Stimulated activated CD4-positive, alpha-beta T cell treated with anti-CD3 and anti-CD28 coated beads, Interleukin-12 subunit alpha, Interleukin-12 subunit beta, amount 100 ng/mL, for 24 hours (primary cell): ENCODE measurements at places on chromosomes 12 and 14.

DNA sequence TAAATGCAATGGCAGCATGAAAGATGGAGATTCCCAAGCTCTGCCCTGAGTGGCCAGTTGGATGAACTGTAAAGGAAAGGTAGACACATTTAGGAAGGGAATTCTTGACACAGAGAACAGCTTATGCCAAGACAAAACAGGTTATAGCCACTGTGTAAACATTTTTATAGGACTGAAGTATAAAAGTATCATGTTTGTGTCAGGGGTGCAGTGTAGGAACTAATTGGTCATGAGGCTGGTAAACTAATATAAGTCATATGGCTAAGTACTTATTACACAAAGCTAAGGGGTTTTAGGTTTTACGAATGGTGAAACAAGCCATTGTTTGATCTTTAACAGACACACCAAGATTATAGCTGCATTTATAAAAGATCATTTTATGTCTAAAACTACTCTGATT lies 207.7 kb upstream of the SLC16A7 start:
- no peak for DNase-seq

DNA sequence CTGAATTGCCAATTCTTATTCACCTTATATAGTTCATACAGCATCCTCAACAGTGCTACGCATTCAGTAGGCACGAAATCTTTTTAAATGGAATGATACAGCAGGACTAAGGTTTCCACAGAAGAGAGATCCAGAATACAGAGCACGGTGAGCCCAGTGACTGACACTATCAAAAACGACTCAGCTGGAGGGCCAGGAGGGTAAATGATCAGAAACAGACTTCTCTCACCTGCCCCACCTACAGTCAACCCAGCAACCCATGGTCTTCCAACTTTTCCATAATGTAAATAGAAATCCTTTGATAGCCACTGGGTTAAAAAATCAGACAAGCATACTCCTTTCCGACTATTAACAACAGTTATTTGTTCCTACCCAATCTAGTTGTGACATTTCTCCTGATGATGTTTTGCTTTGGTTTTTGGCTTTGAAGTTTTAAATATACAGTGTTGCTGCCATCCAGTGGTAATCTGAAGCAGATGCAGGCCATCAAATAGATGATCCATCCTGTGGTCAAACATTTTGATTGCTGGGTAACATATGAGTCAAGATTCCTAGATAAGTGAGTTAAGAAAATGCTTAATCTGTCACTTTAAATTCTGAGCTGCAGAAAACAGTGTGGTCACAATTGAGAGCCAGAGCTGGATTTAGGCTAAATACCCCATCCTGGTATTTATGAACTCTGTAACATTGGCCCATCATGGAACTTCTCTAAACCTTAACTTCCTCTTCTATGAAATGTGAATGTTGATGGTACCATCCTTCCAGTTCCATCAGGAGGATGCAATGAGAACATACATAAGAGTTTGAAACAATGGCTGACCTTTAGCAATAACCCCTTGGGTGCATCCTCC lies 42.0 kb downstream of the GPHB5 start:
- DNase-seq = no peak

DNA sequence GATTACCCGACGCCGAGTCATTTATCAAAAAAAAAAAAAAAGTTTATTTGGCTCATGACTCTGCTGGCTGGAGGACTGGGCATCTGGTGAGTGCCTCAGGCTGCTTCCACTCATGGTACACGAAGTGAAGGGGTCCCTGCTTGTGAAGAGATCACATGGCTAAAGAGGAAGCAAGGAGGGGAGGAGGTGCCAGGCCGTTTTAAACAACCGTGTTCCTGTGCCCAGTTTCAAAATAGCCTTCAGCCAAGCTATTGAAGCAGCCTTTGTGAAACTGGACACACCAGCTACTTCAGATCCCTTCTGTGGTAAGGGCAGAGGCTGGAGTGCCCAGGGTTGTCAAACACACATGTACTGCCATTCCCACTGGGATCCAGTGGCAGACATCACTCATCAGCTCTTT lies 7.6 kb downstream of the POP5 start:
- no peak for DNase-seq

DNA sequence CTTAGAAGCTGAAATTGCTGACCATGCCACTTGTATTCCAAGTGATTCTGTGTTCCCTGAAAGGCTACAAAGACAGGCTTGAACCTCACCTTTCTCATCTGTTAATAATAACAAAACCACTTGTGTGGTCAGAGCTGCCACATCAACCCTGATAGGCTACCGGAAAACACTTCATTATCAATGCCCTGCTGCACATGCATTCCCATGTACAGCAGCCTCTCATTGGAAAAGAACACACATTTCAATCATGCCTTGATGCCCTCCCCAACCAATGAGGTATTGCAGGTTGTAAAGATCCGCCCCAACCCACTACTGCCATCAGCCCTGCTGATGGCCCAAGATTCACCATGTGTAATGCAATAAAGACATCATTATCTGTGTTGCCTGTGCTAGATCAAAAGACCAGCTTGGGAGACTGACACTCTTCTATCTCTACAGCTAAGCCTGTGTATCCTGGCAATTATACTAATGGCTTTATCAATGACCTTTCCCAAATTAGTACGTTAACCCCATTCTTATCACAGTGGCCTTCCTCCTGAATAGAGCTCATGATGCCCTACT lies 2.8 kb downstream of the GPR19 start:
- no peak for DNase-seq

GRCh38 chr14:77311217-77311616 lies 9.5 kb downstream of the POMT2 start:
- DNase-seq = no peak
